Mucosa of gallbladder (tissue), 1 donor: ENCODE measurements at places on chromosomes 6 and 20.

DNA sequence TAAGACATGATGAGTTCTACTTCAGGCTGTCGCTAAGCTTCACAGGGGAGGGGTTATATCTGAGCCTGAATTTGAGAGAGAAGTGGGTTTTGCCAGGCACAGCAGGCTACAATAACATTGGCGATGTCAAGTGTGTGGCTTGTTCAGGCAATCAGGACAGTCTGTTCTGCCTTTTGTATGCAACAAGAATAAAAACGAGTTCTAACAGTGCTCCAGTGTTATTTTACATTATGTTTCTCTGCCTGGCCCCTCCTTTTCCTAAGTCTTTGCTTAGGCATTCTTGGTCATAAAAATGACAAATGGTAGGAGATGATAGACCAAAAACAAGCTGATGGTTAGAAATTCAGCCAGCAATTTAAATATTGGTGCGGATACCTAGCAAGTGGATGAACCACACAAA lies 26.8 kb downstream of the PAQR8 start:
- no peak for DNase-seq

DNA sequence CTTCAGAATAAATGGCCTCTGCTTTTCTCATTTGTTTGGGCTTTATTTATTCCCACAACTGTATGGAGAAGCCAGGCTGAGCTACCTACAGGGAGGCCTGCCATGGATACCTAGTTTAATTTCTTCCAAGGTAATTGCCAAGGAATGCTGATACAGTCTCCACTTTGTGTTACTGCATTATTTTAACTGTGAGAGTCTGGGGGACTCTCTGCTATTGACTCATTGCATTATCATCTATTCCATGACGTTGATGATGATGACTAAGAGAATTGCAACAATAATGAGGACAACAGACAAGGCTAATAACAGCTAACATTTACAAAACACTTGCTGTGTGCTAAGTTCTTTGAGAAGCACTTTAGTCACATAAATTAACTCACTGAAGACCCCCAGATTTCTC lies 88.3 kb upstream of the COL21A1 start:
- no peak for DNase-seq

DNA sequence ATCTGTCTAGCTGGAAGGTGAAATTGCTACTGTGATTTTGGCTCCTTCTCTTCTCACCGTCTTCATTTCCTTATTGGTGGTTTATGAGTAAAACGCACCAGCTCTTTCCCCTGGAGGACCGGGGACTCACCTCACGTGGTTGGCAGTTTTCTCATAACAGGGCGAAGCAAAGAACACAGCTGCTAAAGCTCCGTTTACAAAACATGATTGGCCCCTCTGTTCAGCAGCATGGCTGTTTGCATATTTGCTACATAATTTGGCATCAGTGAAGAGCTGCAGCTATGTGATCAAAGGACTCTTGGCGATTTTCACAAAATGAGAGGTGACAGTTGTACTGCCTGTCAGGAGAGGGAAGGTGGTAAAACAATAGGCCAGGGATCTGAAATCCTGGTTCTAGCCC lies 20.5 kb upstream of the TMEM181 start:
- no peak for DNase-seq

- DNase-seq: no peak
Measured at GRCh38 chr6:91482498-91482897, 895.6 kb upstream of the MAP3K7 start.

GRCh38 chr20:38880952-38881735 lies 45.1 kb upstream of the FAM83D start:
- DNase-seq: no peak

- DNase-seq: peak; percentile 87
Measured at GRCh38 chr20:23629017-23629541, 8.7 kb downstream of the CST3 start.

DNA sequence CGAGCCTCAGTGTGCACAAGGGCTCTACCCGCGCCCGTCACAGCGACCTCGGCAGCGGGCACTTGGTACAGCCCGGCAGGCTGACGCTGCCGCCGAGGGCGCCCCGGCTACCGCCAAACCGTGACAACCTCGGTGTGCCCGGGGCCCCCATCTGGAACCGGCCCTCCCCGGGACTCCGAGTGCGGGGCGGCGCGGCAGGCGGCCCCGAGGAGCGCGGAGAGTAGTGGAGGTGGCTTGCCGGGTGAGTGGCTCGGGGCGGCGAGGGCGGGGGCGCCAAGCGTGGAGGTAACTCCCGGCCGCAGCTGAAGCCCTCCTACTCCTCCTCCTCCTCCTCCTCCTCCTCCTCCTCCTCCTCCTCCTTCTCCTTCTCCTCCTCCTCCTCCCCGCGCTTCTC lies at the start of gene ISM1:
ISM1 (plus strand) TSS at position 371 of the 394 bp plus-strand sequence. CDS start 503 bp downstream, outside the sequence.
- no peak for DNase-seq

DNA sequence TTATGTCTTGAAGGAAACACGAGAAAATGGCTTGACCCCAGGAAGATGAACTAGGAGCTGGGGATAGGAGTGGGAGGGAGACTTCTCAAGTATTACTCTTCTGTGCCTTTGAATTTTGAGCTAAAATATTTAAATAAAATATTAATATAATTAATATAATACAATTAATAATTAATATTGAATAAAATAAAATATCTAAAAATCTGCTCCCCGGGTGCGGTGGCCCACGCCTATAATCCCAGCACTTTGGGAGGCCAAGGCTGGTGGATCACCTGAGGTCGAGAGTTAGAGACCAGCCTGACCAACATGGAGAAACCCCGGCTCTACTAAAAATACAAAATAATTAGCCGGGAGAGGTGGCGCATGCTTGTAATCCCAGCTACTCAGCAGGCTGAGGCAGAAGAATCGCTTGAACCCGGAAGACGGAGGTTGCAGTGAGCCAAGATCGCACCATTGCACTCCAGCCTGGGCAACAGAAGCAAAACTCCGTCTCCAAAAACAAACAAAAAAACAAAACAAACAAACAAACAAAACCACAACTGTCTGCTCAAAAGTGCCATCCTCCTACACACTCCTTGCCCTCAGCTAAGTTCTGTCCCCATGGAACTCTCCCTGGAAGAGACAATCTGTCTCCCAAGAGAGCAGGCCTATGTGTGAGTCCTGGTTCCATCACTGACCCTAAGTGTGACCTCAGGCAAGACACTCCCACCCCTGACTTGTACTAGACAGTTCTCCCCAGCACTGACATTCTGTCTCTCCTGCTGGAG lies 13.7 kb upstream of the TRIB3 start:
- no peak for DNase-seq

DNA sequence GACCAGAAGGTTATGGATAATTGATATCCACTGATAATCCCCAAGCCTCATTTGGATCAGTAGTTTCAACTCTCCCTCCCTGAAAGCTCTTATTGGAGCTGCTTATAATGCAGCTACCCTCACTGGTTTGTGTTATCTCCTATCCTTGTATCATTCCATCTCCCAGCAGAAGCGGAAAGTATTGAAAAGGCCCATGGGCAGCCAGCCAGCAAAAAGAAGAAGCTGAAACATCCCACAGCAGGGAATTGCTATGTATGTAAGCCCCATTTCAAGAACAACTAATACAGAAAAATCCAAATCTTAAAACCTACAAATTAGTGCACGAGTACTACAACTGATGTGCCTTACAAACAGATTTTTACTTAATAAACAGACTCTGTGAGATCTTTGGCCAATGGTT lies 269.0 kb upstream of the ECI2 start:
- DNase-seq: no peak

DNA sequence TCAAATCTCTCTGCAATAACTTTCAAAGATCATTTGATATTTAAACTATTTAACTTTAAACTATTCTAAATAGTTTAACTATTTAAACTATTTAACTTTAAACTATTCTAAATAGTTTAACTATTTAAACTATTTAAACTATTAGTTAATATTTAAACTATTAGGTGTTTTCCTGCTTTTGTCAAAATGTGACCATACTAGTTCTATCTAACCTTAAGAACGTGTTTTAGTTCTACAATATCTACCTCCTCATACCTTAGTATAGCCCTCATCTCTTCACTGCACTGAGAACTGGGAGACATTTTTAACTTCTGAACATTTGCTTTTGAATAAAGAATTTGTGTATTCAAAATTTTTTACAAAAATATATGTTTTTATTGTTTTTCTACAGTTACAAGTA lies 429.1 kb downstream of the ADGRB3 start:
- no peak for DNase-seq

DNA sequence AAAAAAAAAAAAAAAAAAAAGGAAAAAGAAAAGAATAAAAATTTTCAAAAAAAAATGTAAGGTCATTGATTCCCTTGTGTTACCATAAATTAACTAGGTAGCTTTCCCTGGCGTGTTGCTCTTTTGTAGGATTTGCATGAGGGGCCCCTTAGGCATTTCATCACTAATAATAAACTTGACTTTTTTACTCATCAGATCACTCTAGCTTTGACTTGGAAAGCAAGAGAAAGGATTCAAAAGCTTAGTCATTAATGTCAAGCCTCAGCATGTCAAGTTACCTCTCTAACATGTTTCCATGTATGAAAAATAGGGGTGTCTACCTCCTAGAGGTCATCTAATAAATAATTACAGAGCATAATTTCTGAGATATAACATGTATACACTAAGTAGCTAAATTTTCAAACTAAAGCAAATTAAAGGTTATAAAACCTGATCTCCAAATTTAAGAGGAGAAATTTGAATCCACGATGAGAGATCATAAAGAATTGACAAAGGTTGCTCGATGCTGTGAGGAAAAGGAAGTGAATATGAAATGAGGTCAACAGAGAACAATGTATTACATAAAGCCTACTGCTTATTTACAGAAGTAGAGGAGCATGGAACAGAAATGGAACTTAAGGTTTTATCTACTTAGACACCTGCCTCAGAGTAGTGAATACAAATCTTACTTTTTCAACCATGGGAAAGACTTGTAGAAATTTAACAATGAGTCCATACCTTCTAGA lies 86.8 kb downstream of the ARHGAP18 start:
- DNase-seq: no peak

DNA sequence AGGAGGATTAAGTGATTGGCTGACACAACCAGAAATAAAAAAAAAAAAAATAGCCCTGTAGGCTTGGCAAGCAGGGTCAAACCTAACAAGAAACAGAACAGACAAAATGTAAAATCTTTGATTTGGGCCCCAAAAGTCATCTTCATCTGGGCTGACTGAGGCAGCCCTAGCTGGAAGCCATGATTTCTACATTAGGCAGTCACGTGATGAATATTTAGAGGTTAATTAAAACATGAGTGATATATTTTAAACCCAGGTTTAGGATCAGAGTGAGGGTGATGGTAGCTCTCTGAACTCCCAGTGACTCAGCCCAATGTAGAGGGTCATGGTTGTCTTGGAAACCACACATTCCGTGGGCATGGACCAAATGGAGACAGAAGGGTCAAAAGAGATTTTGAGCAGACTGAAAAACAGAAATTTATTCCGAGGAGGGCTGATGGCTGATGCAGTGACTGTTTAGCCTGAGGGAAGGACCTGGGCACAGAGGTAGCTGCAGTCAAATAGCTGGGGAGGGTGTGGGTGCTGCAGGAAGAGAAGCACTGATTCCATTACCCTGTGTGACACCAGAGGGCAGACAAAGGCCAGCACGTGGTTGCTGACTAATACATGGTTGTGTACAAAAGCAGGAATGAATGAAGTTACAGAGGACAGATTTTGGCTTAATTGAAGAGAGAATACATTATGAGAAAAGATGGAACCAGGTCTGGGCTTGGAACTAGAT lies 573.1 kb upstream of the CHD6 start:
- DNase-seq: peak; percentile 26

GRCh38 chr6:43593938-43594337 lies 18.0 kb downstream of the POLH start:
- DNase-seq: no peak

DNA sequence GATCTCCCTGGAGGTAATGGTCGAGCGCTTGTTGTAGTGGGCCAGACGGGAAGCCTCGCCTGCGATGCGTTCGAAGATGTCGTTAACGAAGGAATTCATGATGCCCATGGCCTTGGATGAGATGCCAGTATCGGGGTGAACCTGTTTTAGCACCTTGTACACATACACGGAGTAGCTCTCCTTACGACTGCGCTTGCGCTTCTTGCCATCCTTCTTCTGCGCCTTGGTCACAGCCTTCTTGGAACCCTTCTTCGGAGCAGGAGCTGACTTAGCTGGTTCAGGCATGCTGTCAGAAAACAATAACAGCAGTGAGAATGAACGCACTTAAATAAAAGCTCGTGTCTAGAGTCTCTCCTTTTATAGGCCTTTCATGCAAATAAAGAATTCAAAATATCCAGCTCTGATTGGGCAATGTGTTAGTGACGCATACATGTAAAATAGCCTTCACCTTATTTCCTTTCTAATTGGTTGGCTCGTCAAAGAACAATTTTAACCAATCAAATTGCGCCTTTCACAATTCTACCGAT lies 129.2 kb downstream of the HFE start:
- DNase-seq: peak; percentile 83

DNA sequence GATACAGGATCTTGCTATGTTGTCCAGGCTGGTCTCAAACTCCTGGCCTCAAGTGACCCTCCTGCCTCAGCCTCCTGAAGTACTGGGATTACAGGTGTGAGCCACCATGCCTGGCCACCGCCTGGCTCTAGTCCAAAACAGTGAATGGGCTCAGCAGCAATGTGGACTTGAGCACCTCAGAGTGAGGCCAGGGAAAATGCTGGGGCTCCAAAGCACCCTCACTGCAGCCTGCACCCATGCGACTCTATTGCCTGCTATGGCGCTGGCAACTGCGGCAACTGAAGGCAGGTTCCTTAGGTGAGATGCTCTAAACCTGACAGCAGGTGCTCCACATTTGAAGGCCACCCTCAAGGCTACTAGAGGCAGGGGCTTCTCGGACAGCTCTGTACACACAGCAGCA lies 26.5 kb downstream of the MAP1LC3A start:
- no peak for DNase-seq

- no peak for DNase-seq
Measured at GRCh38 chr6:109053336-109053735, 41.3 kb downstream of the SESN1 start.

DNA sequence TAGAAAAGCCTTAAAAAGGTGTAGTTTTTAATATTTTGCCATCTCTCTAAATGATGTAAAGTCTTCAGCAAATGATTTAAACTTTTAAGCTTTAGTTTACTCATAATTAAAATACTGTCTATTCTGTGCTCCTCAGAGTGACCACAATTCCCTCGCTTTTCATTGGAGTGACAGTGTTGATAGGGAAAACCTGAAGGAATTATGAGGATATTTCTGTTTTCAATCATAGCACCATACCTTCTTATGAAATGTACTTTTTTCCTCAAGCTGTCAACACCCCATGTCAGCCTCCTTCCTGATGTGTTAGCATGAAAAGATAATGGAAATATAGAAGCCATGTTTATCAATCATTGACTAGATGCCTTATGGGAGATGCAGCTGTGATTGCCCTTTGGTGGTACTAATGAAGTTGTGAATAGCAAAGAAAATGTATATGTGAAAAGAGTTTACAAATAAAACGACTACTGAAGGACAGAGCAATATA lies 145.4 kb upstream of the EYS start:
- DNase-seq: no peak
